Karpas-422 (cell line): ENCODE measurements at places on chromosomes 11 and 22.

- no peak for DNase-seq
These were observed 580.5 kb downstream of the SOX6 start for GRCh38 chr11:15775797-15776196.

- peak; percentile 80 for DNase-seq
These were observed 197.2 kb upstream of the ANO3 start for GRCh38 chr11:26134481-26135355.

GRCh38 chr11:31649129-31649966 lies 139.8 kb downstream of the ELP4 start:
- DNase-seq, result no peak

DNA sequence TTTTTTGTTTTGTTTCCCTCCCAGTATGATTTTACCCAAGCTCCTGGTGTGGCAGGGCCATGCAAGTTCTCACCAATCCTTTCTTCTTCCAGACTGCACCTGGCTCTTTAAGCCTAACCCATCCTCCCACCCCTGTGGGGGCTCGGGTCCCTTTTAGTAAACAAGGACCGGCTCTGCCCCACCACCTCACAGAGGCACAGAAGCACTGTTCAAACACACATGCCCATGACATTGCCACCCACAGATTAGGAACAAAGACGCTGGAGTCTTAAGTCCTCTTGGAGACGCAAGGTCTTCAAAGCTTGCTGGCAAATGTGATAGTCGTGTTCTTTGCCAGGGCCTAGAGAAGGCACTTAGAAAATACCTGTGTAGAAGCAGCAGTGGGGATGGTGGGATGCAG lies 18.9 kb downstream of the UQCR10 start:
- DNase-seq, result no peak
